ENCODE measurements at places on chromosomes 1 and 21.

DNA sequence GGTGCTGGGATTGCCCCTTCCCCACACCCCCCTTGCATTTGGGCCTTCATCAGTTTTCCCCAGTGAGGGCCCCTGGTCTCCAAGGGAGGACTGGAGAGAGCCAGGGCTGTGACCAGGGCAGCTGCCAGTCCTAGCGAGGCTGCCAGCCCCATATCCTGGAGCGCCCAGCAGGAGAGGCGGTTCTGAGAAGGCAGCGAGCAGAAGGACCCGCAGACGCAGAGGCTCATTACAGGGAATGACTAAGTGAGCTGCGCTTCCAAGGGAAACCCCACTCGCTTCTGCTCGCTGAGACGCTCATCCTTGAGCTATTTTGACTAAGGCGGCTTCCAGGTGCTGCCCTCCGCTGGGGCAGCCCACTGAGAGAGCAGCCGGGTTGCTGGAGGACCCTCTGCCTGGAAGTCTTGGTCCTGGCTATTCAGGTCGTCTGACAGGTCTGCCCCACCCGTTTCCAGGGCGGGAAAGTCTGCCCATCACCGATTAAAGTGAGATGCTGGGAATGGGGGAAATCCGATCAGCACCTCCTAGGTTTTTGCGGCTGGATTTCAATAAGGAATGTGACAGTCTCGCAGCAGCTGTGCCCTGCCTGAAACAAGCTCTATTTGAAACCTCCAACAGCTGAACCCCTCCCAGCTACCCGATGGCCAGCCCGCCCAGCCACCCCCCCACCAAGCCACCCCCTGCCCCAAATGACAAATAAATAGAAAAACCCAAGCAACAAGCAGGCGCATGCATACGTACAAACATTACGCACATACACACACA is 2.8 kb downstream of the KCNN3 start:
- peak; percentile 37 for DNase-seq

DNA sequence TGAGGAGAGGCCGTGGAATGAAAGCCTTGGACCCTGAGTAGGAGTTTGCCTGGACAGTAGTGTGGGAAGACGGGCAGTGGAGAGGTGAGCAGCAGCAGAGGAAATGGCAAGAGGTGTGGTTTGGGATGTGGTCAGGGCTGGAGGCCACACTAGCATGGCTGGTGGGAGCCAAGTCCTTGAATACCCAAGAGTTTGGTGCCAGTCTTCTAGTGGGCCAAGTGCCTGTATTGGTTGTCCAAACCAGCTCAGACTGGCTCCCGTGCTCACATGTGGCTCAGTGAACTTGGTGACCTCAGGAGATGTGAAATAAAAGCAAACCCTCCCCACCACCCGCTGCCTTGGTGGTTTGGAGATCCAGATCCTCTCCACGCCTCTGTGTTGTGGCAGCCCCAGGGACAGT is 2.4 kb downstream of the GUCA2A start:
- DNase-seq, result no peak

GRCh38 chr1:11985851-11986250 is 5.6 kb downstream of the MFN2 start:
- DNase-seq, result no peak

DNA sequence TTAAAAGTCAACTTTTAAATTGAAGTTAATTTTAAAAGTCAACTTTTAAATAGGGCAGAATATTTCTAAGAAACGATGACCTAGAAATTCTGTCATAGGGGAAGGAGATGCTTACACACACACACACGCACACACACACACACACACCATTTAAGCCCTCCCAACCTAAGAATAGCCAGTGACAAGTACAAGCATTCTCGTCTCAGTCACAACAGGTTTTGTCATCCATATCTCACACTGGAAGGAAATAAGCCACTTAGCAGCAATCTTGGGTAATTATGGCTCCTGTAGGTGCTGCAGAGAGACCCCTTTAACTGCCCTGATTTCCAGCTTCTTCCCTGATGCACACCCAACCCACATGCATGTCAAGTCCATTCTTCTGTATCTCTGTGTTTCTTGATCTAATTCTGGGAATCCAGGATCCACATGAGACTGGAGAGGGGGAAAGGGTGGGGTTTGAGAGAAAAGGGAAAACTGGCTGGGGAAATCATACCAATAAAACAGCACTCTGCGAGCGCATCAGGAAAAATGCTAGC is 338.1 kb downstream of the PAPPA2 start:
- no peak for DNase-seq

DNA sequence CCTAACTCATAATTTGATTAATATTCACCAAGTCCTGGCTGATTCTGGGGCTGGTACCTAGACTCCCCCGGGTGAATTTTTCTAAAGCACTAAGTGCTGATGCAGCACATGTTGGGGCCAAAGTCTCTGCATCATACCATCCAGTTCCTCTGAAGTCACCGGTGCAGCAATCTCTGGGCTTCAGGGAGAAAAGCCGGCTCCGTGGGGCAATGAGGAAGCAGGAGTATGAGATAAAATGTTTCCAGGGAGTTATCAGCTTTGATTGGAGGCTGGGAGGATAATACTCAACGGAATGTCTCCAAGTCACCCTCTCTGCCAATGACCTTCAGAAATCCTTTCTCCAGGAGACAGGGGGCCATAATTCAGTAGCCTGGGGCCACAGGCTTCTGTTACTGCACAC is 1.2 kb downstream of the FCAMR start:
- DNase-seq, result no peak

- DNase-seq, result no peak
These were observed 47.6 kb downstream of the SEC16B start for GRCh38 chr1:177922209-177922608.

DNA sequence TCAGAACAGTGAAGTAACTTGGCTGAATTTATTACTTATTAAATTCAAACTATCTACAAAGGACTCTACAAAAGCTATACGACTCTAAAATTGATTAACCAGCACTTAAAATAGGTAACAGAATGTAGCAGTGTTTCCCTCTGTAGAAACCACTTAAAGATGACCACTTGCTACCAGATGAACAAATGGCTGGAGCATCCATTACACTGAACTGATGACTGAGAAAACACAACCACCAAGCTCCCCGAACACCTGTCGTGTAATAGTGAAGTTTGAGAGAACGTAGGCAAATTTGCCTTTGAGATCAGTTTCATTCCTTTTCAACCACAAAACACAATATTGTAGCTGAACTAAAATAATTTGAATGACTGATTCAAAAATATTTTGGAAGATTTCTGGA is 226.7 kb downstream of the KCNT2 start:
- DNase-seq, result no peak

- no peak for DNase-seq
These were observed 117.1 kb downstream of the ZZZ3 start for GRCh38 chr1:77565321-77565720.

DNA sequence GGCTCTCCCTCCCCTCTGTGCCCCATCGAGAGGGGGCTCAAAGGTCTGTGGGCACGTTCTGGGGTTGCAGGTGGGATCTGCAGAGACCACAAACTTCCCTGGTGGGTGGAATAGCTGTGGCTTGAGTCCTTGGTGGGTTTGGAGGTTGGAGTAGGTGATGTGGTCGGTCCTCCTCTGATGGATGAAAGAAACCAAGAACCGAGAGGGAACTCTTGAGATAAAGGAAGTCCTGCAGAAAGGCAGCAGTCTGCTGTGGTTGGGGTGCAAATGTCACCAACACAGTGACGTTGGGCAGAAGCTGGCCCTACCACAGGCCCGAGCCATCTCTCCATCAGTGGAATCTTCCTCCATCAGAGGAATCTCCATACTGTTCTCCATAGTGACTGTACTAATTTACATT is 171.8 kb downstream of the FCRL5 start:
- DNase-seq, result no peak

DNA sequence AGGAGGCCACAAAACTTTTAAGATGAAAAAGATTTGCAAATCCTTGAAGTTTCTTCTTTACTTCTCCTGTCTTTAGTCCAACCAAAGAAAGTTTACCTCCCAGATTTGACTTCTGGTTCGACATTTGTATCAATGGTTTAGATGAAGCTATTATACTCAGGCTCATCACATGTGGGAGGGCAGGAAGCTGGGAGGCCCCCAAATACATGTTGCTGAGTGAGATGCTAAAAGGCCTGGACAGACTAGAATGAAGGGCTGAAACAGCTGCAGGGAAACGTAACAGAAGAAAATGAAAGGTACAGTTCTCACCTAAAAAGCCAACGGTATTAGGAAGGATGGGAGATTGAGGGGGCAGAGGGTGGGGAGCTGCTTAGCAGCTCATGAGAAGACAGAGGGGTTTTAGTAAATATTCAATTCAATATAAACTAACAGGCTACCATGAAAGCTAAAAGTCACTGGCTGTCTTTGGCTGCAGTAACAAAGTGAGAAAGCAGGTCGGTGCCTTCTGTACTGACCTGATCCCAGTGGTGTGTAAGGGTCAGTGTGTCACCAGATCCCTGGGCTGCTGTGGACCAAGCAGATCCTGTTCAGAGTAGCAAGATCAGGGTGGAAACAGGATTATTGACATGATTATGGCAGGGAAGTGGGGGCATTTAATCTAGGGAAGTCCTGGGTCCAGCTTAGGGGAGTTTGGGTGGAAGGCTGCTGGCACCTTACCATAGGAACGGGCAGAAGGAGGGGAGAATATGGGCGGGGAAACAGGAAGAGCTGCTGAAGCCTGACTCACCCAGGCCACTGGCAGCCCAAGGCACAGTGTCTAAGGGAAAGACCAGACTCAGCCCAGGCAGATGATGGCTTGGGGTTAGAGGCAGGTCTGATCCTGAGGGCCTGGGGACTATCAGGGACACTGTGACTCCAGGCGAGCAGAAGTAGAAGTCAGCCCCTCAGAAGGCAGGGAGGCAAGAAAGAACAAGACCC is 60.4 kb downstream of the KCNN3 start:
- no peak for DNase-seq

DNA sequence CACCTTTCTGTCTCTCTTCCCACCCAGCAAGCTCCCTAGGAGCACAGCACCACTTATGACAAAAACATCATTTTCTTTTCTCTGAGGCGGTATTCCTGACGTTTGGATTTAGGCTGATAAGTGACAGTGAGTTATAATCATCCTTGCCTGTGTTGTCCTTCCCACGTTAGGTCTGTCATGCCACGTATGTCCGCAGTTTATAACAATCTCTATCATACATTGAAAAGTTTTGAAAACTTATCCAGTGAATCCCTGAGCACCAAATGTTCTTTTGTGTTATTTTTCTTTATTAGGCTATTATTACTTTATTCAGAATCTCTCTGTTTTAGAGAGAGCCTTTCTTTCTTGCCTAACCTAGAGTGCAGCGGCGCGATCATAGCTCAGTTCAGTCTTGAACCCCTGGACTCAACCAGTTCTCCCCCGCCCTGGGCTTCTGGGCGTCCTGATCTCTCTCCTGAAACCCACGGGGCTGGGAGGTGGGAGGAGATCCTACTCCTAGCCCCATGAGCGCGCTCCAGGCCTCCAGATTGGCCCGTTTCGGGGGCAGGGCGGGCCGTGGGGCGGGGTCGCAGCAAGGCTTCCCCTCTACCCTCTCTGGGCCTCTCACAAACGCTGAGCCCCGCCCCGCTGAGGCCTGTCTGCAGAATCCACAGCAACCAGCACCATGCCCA is at the start of gene GSTM2:
Gene GSTM2 (plus strand): TSS at position 606 of the 671 bp plus-strand sequence. CDS start 59 bp downstream, at position 665.
- DNase-seq, result peak; percentile 85

DNA sequence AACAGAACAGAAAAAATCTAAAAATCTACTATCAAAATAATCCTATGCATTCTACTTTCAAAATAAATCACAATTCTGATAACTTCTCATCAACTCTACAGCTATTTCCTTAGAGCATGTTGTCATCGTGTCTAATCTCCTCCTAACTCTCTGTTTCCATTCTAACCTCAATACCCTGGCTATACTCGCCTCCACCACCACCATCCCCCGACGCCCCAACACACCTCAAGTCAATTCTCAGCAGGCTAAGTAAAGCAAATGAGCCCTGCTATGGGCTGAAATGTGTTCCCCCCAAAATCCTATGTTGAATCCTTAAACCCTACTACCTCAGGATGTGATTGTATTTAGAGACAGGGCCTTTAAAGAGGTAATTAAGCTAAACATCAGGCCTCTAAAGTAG is 34.6 kb downstream of the NRDC start:
- no peak for DNase-seq

GRCh38 chr1:54728027-54728426 is 12.4 kb downstream of the TTC4 start:
- no peak for DNase-seq

DNA sequence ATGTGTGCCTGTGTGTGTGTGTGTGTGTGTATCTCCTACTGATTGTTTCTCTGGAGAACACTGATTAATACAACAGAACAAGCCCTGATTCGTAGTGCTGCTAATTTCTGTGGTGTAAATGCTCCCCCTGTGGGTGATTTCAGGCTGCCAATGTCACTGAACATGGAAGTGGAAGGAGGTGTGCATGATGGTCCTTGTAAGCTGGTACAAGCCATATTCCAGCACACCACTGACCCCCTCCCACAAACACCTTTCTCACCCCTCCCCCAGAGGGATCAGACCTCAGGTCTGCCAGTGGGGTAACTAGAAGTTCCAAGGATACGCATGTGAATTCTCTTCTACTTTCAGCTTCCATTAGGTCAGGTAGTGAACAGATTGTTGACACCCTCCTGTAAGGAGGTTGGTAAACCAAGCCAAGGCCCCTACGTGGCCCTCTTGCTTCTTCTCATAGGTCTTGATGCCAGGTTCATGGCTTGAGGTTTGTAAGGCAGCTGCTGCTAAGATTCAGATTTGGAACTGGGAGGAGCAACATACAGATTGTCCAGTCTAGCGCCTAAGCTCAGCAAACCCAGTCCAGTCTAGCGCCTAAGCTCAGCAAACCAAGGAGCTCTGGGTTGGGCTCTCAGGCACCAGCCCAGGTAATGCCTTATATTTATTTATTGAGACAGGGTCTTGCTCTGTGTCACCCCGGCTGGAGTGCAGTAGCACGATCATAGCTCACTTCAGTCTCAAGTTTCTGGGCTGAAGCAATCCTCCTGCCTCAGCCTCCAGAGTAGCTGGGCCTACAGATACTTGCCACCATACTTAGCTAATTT is 38.7 kb downstream of the DHCR24 start:
- no peak for DNase-seq

- DNase-seq, result no peak
These were observed 220.0 kb downstream of the PAPPA2 start for GRCh38 chr1:176682830-176683535.

GRCh38 chr1:26616881-26617280 is 78.9 kb upstream of the ARID1A start:
- DNase-seq, result no peak

DNA sequence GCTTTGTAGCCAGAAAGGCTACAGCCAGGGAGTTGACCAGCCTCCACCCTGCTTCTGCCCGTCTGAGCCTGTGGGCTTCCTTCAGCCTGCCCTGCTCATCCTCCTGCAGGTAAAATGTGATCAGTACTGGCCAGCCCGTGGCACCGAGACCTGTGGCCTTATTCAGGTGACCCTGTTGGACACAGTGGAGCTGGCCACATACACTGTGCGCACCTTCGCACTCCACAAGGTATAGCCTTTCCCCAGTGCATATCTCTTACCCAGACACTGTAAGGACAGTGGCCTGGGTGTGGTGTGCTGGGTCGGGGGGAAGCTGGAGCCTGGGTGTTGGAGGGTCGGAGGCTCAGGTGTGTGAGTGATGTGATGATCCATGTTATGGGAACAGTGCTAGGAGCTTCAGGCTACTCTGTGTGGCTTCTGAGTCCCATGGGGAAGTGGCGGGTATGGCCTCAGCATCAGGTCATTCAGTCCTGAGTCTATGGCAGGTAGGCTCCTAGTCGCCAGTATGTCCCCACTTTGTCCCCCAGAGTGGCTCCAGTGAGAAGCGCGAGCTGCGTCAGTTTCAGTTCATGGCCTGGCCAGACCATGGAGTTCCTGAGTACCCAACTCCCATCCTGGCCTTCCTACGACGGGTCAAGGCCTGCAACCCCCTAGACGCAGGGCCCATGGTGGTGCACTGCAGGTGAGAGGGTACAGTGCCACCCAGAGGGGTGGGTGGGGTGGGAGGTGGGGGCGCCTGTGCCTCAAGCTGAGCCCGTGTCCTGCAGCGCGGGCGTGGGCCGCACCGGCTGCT is 31.2 kb upstream of the KDM4A start:
- DNase-seq, result no peak
